Activated naive CD4-positive, alpha-beta T cell treated with anti-CD3 and anti-CD28 coated beads for 36 hours (primary cell): ENCODE measurements at places on chromosomes 2 and 18.

GRCh38 chr2:8309131-8309530 is 372.7 kb upstream of the ID2 start:
- H3K36me3 ChIP-seq, result no peaks in the 10 kb centered on the region
- no peaks in the 10 kb centered on the region for H3K27me3 ChIP-seq
- H3K4me1 ChIP-seq, result peaks cover 26% of the 10 kb centered on the region
- DNase-seq, result no peak

DNA sequence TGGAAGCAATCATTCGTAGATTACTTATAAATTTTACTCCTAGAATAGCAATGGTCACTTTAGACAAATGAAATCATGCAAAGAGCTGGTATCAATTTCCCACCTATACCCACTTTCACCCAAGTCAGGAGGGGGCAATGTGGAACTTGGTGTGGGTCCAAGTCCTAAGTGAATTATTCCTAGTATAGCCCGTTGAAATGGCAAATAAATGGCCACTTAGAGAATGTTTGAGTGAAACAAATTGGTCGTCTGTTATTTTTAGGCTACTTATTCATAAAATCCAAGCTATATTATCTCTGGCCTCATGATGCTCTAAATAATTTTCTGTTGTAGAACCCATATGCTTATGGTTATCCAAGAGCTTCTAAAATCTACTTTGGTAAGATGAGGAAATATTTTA is 98.1 kb downstream of the MYO3B start:
- no peaks in the 10 kb centered on the region for H3K4me1 ChIP-seq
- no peak overlapping the region for H3K27ac ChIP-seq
- peaks cover 11% of the 10 kb centered on the region for H3K27me3 ChIP-seq
- no peak overlapping the region for H3K4me3 ChIP-seq
- no peaks in the 10 kb centered on the region for H3K36me3 ChIP-seq

DNA sequence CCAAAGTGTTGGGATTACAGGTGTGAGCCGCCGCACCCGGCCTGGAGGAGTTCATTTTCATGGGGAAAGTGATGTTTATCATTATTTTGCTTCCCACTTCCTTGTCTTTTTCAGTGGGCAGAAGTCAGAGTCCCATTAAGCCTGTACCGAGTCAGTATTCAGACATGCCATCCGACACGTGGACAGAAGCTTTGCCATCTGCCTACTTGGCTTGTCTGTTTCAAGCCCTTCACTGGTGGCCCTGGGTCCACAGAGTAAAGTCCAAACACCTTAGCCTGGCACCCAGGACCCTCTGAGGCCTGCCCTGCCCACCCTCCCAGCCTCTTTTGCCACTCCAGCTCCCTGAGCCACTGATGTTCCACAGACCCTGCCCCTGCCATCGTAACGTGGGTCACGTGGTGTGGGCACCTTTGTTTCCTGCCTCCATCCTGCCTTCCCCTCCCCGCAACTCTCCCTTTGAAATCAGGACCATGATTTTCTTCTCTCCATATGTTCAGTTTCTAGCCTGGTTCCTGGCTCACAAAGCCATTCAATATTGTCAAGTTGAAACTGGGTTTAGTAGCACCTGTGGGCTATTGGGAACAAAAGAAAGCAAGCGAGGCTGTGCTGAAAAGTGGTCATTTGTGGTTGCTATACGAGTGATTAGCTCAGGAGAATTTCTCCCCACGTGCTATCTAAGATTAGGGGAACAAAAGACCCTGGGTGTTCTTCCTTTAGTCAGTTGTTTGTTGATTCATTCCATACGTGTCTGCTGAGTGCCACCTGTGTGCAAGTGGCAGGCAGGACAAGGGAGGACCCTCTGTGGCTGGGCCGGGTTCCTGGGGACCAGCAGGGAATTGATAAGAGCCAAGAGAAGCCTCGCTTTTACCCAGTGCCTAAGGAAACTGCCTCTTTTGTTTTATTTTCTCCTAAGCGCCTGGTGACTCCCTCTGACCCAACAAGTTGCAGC is 5.1 kb upstream of the ODC1 start:
- no peak for DNase-seq
- H3K27ac ChIP-seq, result no peak overlapping the region
- H3K27me3 ChIP-seq, result no peaks in the 10 kb centered on the region
- peaks cover 21% of the 10 kb centered on the region for H3K4me1 ChIP-seq
- no peak overlapping the region for H3K4me3 ChIP-seq
- H3K36me3 ChIP-seq, result peaks cover 5% of the 10 kb centered on the region

GRCh38 chr2:25606892-25607291 is 66.5 kb downstream of the DTNB start:
- H3K27me3 ChIP-seq, result no peaks in the 10 kb centered on the region
- no peak overlapping the region for H3K27ac ChIP-seq
- H3K4me1 ChIP-seq, result peaks cover 8% of the 10 kb centered on the region
- DNase-seq, result peak; percentile 20
- H3K4me3 ChIP-seq, result no peak overlapping the region
- H3K36me3 ChIP-seq, result no peaks in the 10 kb centered on the region

DNA sequence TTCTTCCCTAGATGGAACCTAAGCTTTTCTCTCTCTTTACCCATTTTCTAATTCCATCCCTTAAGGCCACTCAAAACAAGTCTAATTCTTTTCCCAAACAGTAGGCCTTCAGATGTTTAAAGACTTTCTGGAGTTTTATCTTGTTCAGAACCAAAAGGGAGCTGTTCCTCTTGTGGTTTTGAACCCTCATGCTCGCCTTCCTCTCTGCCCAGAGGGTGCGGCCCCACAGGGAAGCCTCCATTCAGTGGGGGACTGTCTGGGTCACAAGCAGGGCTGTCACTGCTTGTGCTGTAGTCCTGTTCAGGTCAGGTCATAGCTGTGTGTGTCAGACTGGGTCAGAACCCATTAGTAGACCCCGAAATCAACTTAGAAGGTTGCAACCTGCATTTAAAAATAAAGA is 56.5 kb downstream of the TET3 start:
- H3K36me3 ChIP-seq, result no peaks in the 10 kb centered on the region
- no peaks in the 10 kb centered on the region for H3K27me3 ChIP-seq
- no peak overlapping the region for H3K4me3 ChIP-seq
- no peak for DNase-seq
- no peak overlapping the region for H3K27ac ChIP-seq

DNA sequence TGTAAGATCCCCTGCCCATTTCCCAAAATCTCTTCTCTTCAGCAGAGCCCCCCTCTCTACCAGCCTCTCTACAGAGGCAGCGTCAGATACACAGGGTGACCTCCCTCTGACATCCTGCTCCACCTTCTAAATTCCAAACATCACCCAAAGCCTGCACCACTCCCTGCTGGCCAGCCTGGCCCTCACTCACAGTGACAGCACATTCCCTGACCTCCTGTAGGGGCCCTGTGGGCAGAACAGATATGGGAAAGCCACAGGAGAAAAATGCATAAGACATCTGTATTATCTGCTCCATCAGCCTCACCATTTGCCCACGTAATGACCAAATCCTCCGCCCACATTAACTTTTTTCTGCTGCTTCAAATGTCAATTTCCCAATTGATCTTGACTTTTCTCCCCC is 40.6 kb downstream of the TRABD2A start:
- H3K4me1 ChIP-seq, result peaks cover 86% of the 10 kb centered on the region
- H3K27me3 ChIP-seq, result no peaks in the 10 kb centered on the region
- no peak for DNase-seq
- H3K4me3 ChIP-seq, result peak overlapping the region; percentile 74

DNA sequence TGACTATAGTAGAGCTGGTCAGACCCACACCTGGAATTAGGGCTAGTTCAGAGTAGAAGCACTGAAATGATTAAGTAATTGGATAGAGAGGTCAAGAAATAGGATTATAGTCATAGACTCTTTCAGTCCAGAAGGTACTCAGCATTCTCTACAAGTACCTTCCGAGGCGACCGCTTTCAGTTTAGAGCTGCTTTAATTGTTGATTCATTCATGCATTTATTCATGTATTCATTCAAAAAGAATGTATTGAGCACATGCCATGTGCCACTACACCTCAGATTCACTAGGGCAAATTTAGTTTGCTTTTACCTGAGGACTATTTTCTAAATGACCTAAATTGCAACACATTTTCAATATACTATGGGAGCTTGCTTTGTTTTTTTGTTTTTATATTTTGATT is 48.7 kb downstream of the CRIM1 start:
- no peak for DNase-seq
- H3K4me3 ChIP-seq, result no peak overlapping the region

- H3K36me3 ChIP-seq, result peaks cover 5% of the 10 kb centered on the region
- no peak overlapping the region for H3K4me3 ChIP-seq
- no peak for DNase-seq
- H3K27ac ChIP-seq, result no peak overlapping the region
- H3K4me1 ChIP-seq, result peaks cover 59% of the 10 kb centered on the region
Measured at GRCh38 chr2:101796825-101797600, 99.5 kb downstream of the MAP4K4 start.

- no peaks in the 10 kb centered on the region for H3K36me3 ChIP-seq
- no peak overlapping the region for H3K4me3 ChIP-seq
- DNase-seq, result no peak
- no peak overlapping the region for H3K27ac ChIP-seq
Measured at GRCh38 chr2:239432174-239432573, 31.4 kb upstream of the HDAC4 start.

DNA sequence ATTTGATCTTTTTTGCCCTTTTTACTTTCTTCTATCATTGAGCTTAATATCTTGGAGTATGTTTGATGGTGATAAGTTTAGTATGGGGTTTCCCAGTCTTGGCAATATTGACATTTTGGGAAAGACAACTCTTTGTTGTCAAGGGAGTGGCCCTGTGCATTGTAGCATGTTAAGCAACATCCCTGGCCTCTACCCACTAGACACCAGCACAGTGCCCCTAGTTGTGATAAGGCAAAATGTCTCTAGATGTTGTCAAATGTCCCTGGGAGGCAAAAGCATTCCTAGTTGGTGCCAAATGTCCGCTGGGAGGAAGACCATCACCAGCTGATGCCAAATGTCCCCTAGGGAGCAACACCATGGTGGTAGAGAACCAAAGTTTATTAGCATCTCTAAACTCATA is 28.2 kb downstream of the GULP1 start:
- no peaks in the 10 kb centered on the region for H3K4me1 ChIP-seq
- H3K36me3 ChIP-seq, result no peaks in the 10 kb centered on the region
- no peaks in the 10 kb centered on the region for H3K27me3 ChIP-seq
- no peak overlapping the region for H3K27ac ChIP-seq
- H3K4me3 ChIP-seq, result no peak overlapping the region

DNA sequence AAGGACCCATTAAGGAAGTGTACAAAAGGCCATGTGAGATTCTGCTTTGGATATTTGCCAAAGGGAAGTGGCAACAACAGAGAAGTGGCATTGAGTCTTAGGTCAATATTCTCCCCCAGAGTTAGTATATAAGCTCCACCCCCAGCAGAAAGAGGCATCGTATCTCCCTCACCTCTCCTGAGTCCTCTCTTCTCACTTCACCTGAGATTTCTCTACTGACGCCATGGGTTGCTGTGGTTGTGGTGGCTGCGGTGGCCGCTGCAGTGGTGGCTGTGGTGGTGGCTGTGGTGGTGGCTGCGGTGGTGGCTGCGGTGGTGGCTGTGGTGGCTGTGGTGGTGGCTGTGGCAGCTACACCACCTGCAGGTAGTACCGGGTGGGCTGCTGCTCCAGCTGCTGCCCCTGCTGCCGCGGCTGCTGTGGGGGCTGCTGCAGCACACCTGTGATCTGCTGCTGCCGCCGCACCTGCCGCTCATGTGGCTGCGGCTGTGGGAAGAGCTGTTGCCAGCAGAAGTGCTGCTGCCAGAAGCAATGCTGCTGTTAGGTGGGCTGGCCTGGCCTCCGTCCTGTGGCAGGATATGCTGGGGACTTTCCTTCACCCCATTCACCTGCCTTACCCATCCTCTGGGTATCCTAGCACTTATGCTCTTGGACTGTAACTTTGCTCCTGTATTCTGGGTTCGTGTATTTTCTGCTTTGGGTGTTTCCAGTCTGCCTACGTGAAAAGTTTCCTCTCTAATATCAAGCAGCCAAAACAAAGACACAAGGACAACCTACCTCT is 5.9 kb downstream of the SCYGR3 start:
- no peak overlapping the region for H3K4me3 ChIP-seq
- H3K27ac ChIP-seq, result no peak overlapping the region
- H3K4me1 ChIP-seq, result peaks cover 14% of the 10 kb centered on the region
- H3K27me3 ChIP-seq, result peaks cover 31% of the 10 kb centered on the region

DNA sequence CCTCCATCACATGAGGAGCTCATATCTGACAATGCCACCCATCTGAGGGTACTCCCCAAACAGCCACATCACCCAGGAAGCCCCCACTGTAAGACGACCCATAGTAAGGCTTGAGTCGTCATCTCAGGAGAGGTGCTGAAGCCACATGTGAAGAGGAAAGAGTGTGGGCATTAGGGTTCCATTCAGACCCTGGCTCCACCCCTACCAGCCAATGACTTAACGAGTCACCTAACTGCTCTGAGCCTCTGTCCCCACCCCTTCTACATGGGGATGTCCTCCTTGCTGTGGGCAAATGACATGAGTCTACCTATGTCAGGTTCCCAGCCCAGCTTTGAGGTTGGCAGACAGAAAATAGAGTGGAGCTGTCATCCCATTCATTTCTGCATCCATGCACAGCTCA is 46.3 kb downstream of the C1QL2 start:
- no peak overlapping the region for H3K4me3 ChIP-seq
- H3K27me3 ChIP-seq, result peaks cover 22% of the 10 kb centered on the region
- H3K4me1 ChIP-seq, result no peaks in the 10 kb centered on the region
- peaks cover 2% of the 10 kb centered on the region for H3K36me3 ChIP-seq

DNA sequence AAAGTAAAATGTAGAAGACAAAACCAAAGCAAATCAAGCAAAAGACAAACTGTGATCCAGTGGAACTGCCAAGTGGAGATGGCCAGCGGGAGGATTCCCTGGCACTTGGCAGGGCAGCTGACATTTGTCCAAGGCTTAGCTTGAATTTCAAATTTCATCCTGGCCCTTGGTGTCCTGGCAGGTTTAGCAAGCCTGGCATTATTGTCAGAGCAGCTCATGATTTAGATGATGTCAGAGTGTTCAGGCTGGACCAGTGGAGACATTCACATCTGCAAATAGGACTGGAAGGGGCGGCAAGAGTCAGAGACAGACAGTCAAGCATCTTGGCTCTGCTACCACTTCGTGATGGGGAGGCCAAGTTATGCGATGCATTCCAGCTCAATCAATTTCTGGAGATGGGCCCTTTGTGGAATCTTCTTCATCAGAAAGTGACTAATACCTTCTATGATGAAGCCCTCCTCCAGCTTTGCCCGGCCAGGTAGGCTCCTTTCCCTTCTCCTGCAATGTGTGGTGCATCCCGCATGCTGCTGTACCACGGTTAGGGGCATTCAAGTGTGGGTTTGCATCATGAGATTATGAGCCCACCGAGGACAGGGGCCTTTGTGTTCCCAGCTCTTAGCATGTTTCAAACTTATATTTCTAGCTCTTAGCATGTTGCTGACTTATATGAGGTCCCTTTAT is 199.7 kb downstream of the ANKRD30B start:
- H3K27ac ChIP-seq, result no peak overlapping the region
- H3K4me1 ChIP-seq, result no peaks in the 10 kb centered on the region
- no peak for DNase-seq
- no peak overlapping the region for H3K4me3 ChIP-seq
- no peaks in the 10 kb centered on the region for H3K36me3 ChIP-seq
